ENCODE measurements at places on chromosomes 6 and 20.
A peak's percentile ranks its signal among the peaks of the same experiment; 100 is the strongest.

GRCh38 chr6:129153257-129153656 lies 270.3 kb downstream of the LAMA2 start:
- DNase-seq = no peak

- no peak for DNase-seq
Observed at GRCh38 chr20:48824830-48825565, 2.8 kb downstream of the PREX1 start.

- DNase-seq = no peak
Observed at GRCh38 chr6:87366072-87366827, 21.6 kb downstream of the C6orf163 start.

DNA sequence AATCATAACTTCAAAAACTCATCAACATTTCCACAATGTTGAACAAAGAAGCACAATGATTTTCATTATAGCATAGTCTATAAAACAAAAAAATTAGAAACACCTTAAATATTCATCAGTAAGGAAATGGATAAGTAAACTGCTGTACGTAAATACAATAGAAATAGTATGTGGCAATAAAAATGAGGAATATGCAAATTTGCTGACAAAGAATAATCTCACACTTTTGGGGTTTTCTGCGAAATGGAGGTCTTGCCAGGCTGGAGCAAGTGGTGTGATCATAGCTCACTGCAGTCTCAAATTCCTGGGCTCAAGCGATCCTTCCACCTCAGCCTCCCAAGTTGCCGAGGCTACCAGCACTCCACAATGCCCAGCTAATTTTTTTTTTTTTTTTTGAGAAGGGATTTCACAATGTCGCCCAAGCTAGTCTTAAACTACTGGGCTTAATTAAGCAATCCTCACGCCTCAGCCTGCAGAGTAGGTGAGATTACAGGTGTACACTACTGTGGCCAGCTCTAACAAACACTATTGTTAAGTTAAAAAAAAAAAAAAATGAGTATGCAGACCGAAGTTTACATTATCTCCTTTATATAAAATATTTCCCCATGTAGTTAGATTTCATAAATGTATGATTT lies 58.8 kb upstream of the SMIM28 start:
- DNase-seq = no peak

DNA sequence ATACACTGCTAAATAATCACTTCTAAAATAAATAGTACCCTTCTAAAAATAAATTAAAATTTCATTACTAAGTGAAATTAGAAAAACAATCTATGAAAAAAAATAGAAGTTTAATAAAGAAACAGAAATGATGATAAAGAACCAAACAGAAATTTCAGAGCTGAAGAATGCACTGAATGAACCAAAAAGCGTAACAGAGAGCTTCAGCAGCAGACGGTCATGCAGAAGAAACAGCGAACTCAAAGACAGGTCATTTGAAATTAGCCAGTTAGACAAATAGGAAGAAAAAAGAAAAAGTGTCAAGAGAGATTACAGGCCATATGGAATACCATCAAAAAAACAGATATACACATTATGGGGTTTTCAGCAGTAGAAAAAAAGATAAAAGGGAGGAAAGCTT lies 706.7 kb downstream of the TBC1D32 start:
- no peak for DNase-seq

DNA sequence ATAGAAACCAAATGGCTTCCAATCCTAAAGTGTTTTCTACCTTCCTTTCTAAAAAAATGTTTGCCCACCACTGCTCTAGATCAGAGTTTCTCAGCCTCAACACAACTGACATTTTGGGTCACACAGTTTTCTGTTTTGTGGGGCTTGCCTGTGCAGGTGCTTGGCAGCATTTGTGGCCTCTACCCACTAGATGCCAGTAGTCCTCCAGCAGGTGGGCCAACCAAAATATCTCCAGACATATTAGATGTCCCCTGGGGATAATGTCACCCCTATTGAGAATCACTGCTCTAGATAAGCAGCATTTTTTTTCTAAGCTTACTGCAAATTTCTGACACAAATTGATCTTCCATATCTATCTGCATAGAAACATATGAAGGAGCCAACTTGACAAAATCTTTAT lies 26.3 kb upstream of the EPM2A start:
- DNase-seq = no peak

GRCh38 chr6:149969635-149970034 lies 5.9 kb downstream of the ULBP1 start:
- no peak for DNase-seq

DNA sequence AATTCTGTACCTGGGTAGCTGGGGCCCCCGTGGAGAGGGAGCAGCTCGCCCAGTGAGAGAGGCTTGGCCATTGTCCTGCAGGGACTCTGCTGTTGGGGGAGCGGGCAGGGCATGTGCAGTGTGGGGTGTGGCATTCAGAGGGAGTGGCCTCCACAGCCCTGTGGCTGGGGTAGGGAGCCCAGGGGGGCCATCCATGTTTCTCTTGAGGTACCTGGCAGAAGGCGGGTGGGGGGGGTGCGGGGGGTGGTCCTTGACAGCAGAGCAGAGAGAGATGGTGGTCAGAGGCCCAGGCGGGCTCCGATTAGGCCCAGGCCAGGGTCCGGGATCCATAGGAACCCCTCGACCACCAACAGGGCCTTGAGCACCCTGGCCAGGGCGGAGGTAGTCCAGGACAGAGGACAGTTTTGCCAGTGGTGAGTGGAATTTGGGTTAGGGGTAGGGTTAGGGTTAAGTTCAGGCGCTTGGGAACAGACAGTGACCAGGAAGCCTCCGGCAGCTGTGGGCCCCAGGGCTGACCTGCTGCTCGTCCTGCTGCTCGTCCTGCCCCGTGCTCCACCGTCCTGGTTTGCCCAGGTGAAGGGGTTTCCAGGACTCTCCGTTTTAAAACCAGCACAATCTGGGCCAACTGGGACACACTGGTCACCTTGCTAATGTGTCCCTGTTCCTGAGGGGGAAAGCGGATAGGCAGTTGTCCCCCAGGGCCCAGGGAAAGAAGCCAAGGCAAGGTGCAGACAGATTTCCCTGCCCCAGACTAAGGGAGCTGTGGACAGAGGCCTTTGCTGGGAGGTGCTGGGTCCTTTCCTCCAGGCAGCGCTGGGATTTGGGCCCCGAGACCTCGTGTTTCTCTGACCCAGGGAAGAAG lies 24.8 kb upstream of the MYT1 start:
- DNase-seq = no peak

DNA sequence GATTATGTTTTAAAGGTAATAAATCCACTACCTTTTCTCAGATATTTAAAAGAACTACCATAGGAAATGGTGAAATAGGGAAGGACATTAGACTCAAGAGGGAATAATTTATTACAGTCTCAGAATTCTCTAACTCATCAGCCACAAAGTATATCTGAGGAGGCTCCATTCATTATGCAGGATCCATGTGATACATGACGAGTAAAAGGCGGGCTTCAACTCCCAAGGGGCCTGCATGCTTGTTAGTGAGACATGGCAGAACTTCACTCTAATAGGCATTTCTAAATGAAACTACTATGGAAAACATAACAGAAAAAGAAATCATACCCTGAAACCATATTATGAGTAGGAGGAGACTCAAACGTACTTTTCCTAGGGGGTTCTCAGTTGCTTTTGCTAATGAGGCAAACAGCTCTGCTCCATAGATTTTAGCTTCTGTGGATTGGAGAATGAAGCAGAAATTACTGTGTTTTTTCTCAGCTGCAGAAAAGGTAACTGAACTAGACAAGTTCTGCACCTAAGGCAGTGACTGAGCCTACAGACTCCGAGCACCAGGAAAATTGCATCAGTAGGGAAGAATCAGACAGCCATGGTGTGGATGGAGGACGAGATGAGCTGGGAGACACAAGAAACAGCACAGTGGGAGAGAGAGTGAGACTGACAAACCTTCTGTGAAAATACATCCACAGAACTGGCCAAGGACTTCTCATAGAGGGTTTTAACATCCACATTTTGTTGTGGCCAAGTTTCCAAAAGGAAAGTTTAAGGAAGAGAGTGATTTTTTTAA lies 254.6 kb upstream of the PRDM1 start:
- no peak for DNase-seq

DNA sequence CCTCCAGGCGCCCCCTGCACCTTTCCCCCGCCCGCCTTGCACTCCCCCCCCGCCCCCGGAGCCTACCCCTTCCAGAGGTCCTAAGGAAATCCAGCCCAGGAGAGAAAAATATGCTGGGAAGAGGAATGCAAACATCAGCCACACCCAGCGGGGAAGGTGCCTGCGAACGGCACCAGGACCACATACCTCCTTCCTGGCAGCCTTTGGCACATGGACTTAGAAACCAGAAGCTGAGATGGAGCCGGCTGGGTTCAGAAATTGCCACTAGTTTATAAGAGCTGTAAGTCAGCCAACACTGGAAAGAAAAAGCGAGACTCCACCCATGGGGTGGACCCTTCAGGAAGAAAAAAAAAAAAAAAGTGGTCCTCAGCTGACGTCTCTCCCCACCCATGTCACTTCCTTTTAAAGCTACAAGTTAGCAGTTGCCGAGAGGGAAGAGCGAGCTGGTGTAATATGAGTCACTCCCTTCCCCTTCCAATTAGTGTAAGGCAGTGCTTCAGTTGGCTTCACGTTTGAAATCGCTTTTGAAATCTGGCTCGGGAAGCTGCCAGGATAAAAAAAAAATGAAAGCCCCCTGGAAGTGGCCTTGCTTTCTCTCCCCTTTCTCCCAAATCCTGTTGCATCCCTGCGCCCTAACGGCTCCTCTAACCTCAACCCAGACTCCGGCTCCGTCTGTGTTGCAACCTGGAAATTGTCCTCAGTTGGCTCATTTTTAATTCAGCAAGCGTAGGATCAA lies at the start of gene AGPAT4:
AGPAT4 (minus strand) TSS at position 310 of the 736 bp plus-strand sequence. CDS start 41,848 bp downstream, outside the sequence.
- DNase-seq = peak; percentile 82

DNA sequence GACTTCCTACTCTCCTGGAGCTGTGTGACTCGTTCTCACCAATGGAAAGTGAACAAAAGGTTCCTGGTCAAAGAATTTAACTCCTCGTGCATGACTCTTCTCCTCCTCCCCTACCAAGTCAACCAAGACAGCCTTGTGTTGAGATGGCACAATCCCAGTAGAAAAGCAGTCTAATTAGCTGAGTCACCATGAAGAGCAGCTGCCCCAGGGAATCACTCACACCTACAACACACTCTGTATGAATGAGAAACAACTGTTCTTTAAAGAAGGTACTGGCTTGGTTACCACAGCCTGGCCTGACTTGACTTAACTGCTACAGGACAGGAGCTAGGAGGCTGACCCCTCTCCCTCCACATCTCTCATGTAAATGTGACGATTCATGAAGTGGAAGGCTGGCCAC lies 2.9 kb upstream of the HLA-DOB start:
- no peak for DNase-seq

GRCh38 chr20:39631557-39631956 lies 669.4 kb downstream of the DHX35 start:
- DNase-seq = no peak

- peak; percentile 30 for DNase-seq
Observed at GRCh38 chr20:34891166-34892062, 15.0 kb downstream of the ACSS2 start.

DNA sequence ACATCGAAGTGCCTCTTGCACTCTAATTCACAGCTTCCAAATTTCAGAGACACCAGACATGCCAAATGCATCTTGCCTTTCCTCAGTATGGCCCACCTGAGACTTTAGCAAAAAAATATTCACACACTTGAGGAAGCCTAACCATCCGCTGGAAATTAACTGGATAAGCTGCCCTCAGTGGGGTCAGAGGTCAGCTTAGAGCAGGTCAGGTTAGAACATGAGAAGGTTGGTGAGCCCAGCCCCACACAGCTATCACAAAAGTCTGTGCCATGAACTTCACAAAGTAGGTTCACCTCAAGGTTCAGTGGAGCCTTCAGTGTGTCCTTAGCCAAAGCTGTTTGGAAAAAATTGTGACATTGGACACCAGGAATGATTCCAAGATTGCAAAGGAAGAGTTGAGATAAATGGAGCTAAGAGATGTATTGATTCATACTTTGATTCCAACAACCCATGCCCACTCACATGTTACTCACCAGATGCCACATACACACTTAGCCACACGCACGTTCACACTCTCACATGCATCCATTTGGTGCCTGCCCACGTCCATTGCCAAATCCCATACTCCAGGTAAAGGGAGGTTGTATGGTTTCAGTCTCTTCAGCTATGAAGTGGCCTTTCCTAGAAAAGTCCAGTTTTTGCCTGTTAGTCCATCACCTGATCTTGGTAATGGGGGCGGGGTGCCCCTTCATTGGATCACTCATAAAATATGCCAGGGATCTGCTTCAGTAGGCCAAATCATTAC lies 11.1 kb downstream of the BAK1 start:
- no peak for DNase-seq

GRCh38 chr6:111624401-111625098 lies 18.9 kb upstream of the TRAF3IP2 start:
- DNase-seq = no peak

DNA sequence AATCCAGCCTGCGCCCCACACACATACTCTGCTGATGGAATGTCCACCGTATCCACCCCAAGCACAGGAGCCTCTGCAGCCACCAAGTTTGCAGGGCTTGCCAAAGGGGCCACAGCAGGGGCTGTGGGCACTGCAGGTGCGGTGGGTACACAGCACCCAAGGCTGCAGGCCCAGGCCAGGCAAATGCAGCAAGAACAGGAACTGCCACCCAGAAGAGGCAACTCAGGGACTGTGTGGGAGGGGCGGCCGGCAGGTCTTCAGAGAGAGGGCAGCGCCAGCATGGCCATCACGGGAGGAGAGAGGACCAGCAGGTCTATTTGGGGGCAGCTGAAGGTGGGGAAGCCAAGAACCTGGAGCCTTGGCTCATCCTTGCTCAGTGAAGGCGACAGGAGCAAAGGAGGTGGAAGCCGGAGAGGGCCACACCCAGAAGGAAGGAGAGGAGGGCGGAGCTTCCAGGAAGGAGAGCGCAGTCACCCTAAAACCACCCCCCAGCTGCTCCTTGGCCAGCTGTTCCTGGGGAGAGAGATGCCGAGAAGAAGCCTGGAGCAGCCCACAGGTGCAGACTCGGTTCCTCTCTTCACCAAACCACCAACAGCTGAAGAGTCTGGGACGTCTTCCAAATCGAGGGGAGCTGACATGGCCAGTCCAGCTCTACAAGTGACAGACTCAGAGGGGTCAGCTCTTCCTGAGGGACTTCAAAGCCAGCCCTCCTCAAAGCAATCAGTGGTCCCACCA lies 265.1 kb upstream of the CDYL start:
- no peak for DNase-seq

GRCh38 chr6:131048933-131049515 lies 14.0 kb downstream of the EPB41L2 start:
- no peak for DNase-seq

DNA sequence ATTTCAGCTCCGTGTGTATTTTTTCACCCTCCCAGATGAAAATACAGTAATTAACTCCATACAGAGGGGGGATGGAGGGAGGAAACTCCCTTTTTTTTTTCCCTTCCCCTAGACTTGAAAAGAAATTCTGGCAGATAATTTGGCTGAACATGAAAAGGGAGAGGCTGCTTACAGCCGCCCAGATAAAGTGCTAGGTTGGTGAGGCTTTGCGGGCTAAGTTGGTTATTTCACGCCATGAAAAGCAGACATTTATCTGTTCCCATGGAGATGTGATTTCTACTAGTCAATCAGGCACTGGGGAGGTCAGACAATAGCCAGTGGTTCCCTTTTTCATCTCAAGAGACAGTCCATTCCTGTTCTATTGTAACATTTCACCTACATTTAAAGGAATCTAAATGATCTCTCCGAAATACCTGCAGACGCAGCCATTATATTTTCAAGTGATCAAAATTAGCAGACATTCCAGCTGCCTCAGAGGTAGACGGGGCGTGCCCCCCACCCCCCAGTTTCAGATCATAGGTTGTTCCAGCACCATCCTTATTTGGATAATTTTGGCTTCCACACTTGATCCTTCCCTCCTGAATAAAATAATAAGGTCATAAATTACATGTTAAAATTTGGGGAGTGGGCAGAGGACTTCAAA lies 143.9 kb upstream of the ZNF217 start:
- no peak for DNase-seq

- no peak for DNase-seq
Observed at GRCh38 chr6:39433630-39434029, 111.1 kb upstream of the KCNK16 start.

- DNase-seq = peak; percentile 7
Observed at GRCh38 chr20:22691369-22692118, 107.2 kb upstream of the FOXA2 start.
